Activated CD8-positive, alpha-beta memory T cell treated with anti-CD3 and anti-CD28 coated beads, Interleukin-2, amount 50 U/mL, for 48 hours (primary cell): ENCODE measurements at places on chromosomes 4 and X.

- DNase-seq = no peak
Measured at GRCh38 chr4:41102414-41103092, 111.8 kb downstream of the APBB2 start.

GRCh38 chr4:140427919-140428471, 547 bp upstream of the CLGN start:
- DNase-seq = no peak

- no peak for DNase-seq
Measured at GRCh38 chrX:67780694-67781109, 236.9 kb downstream of the AR start.

GRCh38 chr4:94462572-94462971, 10.8 kb downstream of the PDLIM5 start:
- no peak for DNase-seq

DNA sequence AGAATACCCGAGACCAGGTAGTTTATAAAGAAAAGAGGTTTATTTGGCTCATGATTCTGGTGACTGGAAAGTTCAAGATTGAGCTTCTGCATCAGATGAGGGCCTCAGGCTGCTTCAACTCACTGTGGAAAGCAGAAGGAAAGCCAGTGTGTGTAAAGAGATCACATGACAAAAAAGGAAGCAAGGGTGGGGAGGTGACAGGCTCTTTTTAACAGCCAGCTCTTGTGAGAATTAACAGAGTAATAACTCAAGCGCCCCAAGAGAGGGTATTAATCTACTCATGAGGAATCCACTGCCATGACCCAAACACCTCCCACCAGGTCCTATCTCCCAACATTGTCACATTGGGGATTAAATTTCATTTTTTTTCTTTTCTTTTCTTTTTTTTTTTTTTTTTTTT, 6.3 kb upstream of the YIPF6 start:
- DNase-seq = no peak

DNA sequence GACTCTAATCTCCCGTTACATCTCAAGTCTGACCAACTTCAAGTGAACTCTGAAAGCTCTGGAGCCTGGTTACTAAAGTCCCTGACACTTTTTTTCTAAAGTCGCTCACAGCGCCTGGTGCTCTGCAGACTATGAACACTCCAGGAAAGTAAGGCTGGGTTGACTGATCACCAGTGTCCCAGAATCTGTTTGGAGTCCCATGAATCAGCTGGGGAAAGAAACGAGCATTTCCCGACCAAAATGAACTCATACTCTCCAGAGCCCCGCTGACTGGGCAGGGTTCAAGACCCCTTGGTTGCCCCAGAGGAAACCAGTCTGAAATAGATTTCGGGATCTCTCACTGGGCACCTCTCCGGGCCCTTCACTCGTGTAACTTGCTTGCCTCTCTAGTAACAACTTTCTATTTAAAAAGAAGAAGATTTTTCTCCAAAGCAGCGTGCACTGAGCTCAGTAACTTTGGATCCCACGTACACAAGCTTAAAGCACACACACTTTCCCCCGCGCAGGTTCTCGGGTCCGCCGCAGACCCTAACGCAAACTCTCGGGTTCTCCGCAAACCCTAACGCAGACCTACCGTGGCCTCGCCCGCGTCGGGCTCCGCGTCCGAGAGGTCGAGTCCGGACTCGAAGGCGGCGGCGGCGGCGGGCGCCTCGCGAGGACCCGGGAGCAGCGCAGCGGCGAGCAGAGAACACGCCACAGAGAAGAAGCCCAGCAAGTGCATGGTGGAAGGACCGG, 964 bp downstream of the VEGFC start:
- peak; percentile 50 for DNase-seq

- no peak for DNase-seq
Measured at GRCh38 chr4:40264995-40265909, 68.4 kb downstream of the RHOH start.

GRCh38 chrX:19840899-19841648, 46.3 kb downstream of the SH3KBP1 start:
- peak; percentile 59 for DNase-seq
